ENCODE measurements at places on chromosomes 5 and 9. TPM values are rescaled to one million over a fixed set of nuclear protein-coding genes. Genes with fewer than 3 reads are reported as not detected.

Gene FAM200C
- total RNA-seq: 7.1 TPM

Gene ADAMTS2
- total RNA-seq: 132 TPM

Gene SH2D3C
- not detected for total RNA-seq

Gene RANBP17
- 3.8 TPM for total RNA-seq

Gene OR1Q1
- not detected for total RNA-seq

Gene CER1
- not detected for total RNA-seq

DNA sequence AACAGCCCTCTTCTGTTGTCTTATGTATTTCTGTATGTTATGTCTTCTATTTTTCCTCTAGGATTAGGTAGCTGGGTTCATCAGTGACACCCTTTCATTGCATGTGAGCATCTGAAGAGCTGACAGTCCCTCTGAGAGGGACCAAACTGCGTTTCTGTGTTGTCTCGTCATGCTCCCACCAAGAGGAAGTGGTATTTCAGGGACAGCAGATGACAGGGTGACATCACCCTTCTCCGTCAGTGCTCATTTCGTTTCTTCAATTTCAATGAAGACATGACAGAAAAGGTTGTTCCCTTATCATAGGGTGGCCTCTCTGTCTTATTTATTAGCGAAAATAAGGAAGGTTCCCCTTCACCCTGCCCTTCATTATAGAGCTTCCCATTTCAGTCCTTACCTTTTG lies 225.9 kb upstream of the NR4A3 start:
- no peak overlapping the region for H3K27ac ChIP-seq
- no peaks in the 10 kb centered on the region for H3K4me1 ChIP-seq
- no peaks in the 10 kb centered on the region for H3K27me3 ChIP-seq
- DNase-seq: no peak
- H3K4me3 ChIP-seq: no peak overlapping the region
- no peaks in the 10 kb centered on the region for H3K36me3 ChIP-seq

DNA sequence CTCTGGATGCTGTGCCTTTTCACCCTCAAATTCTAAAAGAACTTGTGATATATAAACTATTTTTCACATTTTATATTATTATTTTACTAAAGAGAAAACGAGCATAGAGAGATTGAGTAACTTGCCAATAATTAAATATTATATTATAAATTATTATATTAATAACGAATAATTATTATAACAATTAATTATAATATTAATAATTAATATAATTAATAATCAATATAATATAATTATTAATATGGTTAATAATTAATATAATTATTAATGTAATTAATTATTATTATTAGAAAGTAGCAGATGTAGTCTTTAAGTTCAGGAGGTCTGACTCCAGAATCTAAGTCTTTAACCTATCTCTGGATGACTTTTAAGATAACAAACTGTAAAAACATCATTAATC lies 20.1 kb downstream of the OR2Y1 start:
- no peak overlapping the region for H3K4me3 ChIP-seq
- no peak for DNase-seq
- H3K27me3 ChIP-seq: no peaks in the 10 kb centered on the region

DNA sequence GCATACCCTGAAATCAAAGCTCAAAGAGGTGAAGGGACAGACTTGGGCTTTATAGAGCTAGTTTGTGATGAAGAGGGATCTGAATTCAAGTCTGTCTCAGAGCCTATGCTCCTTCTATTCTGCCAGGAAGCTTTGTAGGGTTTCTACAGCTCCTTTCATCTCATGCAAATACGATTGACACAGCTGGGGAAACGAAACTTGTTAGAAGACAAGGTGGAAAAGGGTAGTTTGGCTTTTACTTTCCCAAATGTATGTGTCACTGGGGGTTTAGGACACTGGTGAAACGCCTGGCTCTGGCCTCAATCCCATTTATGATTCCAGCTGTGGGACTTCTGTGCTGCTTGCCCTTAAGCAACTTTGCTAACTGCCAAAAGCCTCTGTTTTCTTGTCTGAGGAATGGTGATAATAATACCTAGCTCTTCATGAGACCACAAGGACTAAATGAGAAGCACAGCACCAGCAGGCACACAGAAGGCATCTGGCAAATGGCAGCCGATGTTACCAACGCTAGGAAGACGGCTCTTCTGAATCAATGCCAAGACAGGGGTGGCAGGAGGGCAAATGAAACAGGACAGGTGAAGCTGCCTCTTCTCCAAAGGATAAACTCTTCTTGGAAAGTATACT lies 70.3 kb upstream of the EQTN start:
- DNase-seq: no peak
- H3K4me3 ChIP-seq: no peak overlapping the region
- no peaks in the 10 kb centered on the region for H3K27me3 ChIP-seq
- no peak overlapping the region for H3K27ac ChIP-seq
- H3K4me1 ChIP-seq: no peaks in the 10 kb centered on the region
- no peaks in the 10 kb centered on the region for H3K36me3 ChIP-seq

GRCh38 chr9:129318121-129319075 lies 140.3 kb upstream of the IER5L start:
- peak overlapping the region; percentile 41 for H3K27ac ChIP-seq
- peaks cover 42% of the 10 kb centered on the region for H3K4me1 ChIP-seq
- no peaks in the 10 kb centered on the region for H3K36me3 ChIP-seq
- H3K27me3 ChIP-seq: no peaks in the 10 kb centered on the region

DNA sequence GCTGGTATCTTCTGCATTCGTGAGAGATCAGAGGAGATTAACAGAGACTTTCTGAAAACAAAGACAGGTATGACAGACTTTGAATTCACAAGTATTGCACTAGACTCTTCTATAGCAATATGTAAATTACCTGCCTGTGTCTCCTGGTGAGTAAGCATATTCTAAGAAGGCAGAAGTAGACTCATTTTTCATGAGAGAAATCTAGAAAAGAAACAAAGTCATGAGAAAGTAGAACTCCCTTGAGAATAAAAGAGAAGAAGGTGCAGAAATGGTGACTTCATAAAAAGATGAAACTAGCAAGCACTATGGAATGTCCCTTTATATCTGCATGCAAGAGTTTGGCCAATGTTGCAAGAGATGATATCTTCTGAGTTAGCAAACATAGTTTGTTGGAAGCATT lies 419.8 kb downstream of the DMRT2 start:
- no peak for DNase-seq
- H3K27me3 ChIP-seq: peaks cover 13% of the 10 kb centered on the region
- no peaks in the 10 kb centered on the region for H3K4me1 ChIP-seq
- no peak overlapping the region for H3K27ac ChIP-seq
- no peaks in the 10 kb centered on the region for H3K36me3 ChIP-seq

DNA sequence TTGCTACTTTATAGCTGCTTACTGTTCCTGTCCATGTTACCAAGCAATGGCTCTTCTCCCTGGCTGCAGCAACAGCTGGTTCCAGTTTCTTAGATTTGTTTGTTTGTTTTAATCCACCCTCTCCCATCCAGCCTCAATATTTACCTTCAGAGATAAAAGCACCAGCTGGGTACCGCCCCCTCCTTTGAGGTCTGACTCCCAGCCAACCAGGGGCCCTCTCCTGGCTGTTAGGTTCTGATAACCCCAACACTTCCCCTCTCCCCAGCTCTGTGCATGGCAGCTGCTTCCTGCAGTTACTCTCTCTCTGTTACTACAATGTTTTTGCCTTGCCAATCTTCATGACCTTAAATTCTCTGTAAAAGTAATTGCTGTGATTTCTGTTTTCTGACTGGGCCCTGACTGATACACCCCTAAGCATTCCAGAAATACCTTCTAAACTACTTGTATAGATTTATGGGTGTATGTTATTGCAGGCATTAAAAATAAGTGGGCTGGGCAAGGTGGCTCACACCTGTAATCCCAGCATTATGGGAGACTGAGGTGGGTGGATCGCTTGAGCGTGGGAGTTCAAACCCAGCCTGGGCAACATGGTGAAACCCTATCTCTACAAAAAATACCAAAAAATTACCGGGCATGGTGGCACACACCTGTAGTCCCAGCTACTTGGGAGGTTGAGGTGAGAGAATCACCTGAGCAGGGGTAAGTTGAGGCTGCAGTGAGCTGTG lies 2.6 kb upstream of the GCNT1 start:
- H3K36me3 ChIP-seq: 0 out of 2 replicates have a peak, but pooled peaks cover under 1% of the 10 kb centered on the region
- DNase-seq: peak; percentile 23
- peaks cover 39% of the 10 kb centered on the region for H3K4me1 ChIP-seq
- no peak overlapping the region for H3K27ac ChIP-seq
- H3K27me3 ChIP-seq: no peaks in the 10 kb centered on the region

DNA sequence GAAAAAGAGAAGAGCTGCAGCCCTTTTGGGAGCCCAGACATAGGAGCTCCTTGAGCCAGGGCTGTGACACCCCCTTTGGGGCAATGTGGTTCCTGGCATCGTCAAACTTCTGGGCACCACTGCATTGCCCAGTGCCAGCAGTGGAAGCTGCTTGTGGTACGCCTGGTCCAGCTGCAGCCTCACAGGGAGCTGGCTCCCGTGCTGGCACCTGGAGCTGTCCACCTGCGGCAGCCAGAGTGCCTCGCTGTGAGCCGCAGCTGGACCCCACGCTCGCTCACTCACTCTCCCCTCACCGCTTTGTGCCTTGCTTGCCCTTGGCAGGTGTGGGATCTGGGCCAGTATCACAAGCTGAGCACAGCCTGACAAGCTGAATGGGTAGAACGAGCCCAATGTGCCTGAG lies 1150.8 kb upstream of the CDH6 start:
- no peaks in the 10 kb centered on the region for H3K36me3 ChIP-seq
- no peak for DNase-seq
- H3K27me3 ChIP-seq: no peaks in the 10 kb centered on the region
- no peak overlapping the region for H3K4me3 ChIP-seq
- H3K27ac ChIP-seq: no peak overlapping the region
- H3K4me1 ChIP-seq: no peaks in the 10 kb centered on the region

GRCh38 chr5:89777758-89778157 lies 631.8 kb downstream of the CETN3 start:
- H3K36me3 ChIP-seq: no peaks in the 10 kb centered on the region
- H3K4me3 ChIP-seq: no peak overlapping the region
- no peak overlapping the region for H3K27ac ChIP-seq
- H3K27me3 ChIP-seq: no peaks in the 10 kb centered on the region
- no peak for DNase-seq

Measured in GM23248 (cell line).